ENCODE measurements at places on chromosomes 5 and 9.

GRCh38 chr9:2907411-2907810 lies 63.5 kb upstream of the PUM3 start:
- no peak for DNase-seq

DNA sequence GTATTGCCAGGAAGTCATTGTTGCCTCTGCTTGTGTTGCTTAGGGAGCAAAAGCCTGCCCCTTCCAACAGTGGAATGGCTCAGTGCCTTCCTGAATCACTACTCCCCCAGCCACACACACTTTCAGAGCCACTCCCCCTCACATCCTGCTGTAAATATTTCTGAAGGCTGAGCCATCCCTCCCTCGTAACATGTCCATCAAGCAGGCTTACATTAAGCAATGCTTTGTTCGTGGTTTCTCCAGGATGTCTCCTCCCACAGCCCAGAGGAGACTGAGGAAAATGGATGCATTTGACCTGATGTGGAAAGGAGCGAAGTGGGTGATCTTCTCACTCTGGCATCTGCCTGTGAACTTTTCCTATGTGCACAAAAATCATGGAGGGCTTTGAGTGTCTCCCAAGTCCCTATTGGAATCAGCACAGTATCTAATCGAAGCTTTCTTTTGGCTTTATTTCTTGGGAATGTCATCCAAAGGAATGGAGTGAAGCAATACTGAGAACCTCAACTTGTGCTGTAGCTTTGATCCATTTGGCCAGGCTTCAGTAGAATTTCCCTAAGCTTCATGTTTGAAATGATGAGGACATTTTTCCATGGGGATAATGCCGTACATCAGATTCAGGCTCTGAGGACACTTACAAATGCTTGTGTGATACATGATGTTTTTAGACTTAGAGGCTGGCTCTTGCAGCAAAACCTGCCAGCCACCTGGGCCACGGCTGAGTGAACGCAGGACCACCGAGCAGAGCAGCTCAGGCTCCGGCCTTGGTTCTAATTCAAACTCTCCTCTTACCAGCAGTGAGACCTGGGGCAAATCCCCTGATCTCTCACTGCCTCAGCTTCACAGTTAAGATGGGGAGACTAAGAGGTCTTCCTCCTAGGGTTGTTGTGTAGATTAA lies 389.1 kb downstream of the ENC1 start:
- peak; percentile 48 for DNase-seq

GRCh38 chr5:61349935-61350334 lies 17.9 kb downstream of the ZSWIM6 start:
- DNase-seq, result no peak

DNA sequence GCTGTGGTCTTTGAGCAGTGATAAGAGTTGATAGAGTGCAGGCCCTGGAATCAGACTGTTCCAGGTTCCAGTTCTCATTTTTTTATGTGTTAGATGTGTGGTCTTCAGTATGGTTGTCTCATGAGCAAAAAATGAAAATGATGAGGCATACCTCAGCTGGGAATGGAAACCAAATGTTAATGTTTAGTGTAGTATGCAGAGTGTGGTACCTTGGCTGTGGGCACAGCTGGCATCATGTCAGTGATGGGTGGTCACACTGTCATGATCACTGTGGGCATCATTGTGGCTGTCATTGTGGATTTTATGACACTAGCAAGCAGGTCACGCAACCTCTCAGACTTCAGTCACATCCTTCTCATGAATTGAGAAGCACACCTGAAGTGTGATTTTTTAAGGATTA lies 6.4 kb downstream of the ABLIM3 start:
- no peak for DNase-seq

DNA sequence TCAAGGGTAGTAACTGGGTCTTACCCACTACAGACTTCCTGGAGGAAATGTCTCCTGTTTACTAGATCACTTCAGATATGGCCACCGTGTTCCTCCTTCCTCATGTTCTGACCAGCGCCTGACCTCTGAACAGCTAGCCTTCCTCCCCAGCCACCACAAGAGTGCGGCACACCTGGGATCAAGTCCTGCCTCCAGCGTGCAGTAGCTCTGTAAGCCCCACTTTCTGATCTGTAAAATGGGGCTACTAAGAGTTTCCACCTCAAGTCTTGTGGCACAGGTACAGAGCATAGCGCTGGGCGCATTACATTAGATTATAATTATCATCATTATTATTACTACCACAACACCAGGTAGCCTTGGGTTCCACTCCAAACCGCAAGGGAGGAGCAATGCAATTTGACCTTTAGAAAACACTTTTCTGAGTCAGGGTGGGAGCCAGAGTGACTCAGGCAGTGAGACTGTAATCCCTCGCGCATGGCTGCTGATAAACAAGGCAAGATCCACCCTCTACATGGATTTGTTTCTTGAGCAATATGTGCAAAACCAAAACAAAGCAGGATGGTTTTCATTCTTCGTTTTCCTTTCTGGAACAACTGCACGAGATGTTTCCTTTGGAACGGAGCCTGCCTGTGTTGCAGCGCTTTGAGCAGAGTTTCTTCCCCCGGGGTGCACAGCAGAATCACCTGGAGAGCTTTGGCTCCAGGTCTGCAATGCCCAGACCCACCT lies 65.0 kb upstream of the ANGPTL2 start:
- DNase-seq, result peak; percentile 83

DNA sequence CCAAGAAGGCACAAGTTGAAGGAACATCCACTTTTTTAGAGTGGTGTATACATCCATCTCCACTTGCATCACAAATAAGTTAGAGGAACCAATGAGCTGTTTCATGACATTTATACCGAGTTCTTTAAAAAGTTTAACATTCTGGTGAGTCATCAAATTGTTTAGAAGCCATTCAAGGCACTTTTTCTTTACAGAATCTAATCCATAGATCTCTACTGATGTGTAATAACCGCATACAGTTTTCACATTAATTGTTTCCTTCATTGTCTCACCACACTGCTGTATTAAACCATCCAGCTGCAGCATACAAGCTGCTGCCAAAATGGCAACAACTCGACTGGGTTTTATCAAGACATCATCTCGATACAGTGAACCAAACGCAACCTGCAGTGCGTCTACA lies 744 bp downstream of the GMCL2 start:
- no peak for DNase-seq
